ENCODE measurements at places on chromosomes 7 and 10.

GRCh38 chr7:19537942-19538401 is 170.9 kb downstream of the POLR1F start:
- no peak for DNase-seq

DNA sequence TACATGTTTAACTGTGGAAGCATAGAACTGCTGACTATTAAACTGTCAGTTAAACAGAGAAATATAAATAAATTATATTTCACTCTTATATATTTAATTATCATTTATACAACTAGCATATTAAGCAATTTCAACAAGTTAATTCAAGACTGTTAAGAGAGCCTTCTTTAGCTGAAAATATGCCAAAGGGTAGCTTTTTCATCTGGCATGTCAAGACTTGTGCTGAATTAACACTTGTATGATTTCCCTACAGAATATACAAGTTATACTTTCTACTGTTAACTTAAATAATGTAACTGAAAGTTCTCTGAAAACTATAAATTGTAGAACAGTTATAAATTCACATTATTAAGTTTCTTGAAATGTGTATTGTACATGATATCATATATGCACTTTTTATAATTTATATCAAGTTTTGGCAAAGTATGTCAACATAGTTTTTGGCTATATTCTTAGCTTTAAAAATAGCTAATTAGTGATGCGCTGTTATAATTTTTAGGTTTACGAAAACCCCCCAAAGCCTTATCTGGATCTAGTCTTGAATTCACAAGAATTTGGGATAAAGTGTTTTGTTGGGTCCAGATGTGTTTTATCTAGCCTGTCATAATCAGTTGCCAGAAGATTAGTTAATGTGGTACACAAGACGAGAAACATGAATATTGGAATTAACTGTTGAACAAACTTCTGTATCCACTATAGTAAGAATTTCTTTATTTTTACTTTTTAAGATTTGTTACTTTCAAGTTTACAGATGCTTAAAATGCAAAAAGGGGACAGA is 231.1 kb upstream of the FOXP2 start:
- DNase-seq, result no peak

- DNase-seq, result no peak
These were observed 141.9 kb upstream of the KLF14 start for GRCh38 chr7:130875901-130876300.

- DNase-seq, result no peak
These were observed 308.9 kb downstream of the GRID1 start for GRCh38 chr10:86057708-86058107.

DNA sequence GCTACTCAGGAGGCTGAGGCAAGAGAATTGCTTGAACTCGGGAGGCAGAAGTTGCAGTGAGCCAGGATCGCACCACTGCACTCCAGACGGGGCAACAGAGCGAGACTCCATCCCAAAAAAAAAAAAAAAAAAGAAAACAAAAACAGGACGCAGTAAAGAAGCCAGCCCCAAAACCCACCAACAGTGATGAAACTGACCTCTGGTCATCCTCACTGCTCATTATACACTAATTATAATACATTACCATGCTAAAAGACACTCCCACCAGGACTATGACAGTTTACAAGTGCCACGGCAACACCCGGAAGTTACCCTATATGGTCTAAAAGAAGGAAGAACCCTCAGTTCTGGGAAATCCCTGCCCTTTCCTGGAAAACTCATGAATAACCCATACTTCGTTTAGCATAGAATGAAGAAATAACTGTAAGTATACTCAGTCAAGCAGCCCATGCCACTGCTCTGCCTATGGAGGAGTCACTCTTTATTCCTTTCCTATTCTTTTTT is 40.0 kb upstream of the EIF4H start:
- no peak for DNase-seq

- no peak for DNase-seq
These were observed 520 bp upstream of the AQP1 start for GRCh38 chr7:30911133-30911532.

GRCh38 chr7:31049005-31049765 is 2.9 kb upstream of the ADCYAP1R1 start:
- no peak for DNase-seq

GRCh38 chr10:131310551-131311401 is 745 bp downstream of the TCERG1L start:
- DNase-seq, result no peak

DNA sequence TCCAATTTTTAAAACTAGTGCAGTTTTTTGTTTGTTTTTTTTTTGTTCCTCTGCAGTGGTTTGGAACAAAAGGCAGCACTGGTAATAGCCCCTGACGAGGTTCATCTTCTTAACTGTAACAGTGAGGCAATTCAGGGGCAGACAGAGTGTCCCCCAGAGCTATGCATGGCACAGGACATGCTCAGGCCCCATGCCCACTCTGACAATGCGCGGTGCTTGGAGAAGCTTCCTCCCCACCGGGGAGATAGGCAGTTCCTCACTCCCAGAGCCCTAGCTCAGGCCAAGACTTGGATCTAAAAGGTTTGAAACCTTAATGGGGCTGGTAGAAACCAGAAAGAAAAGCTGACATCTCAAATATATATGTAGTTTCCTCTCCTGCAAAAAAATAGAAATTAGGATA is 17.9 kb upstream of the MPP7 start:
- no peak for DNase-seq

- DNase-seq, result no peak
These were observed 130.1 kb downstream of the NEBL start for GRCh38 chr10:20767028-20767427.

GRCh38 chr7:31997423-31997822 is 72.8 kb downstream of the PDE1C start:
- no peak for DNase-seq

GRCh38 chr7:114466917-114467316 is 52.3 kb downstream of the FOXP2 start:
- no peak for DNase-seq

GRCh38 chr10:86960003-86960862 is 1.8 kb downstream of the SNCG start:
- peak; percentile 64 for DNase-seq

GRCh38 chr7:157524731-157525130 is 187.9 kb downstream of the DNAJB6 start:
- no peak for DNase-seq

DNA sequence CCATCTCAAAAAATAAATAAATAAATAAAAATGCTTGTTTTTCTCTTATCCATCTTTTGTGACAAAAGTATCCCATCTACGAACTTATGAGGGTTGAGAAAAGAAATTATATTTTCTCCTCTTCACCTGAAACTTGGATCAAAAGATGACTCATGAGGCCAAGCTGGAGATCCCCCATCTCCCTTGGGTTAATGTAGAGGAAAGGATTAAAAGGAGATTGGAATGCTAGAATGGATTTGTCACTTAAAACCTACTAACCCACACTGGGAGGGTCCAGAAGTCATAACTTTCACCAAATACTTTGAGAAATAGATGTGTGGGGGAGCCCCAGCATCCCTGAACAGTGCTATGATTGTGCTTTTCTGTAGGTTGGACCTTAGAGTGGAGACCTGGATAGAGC is 46.3 kb upstream of the PIK3CG start:
- DNase-seq, result no peak

DNA sequence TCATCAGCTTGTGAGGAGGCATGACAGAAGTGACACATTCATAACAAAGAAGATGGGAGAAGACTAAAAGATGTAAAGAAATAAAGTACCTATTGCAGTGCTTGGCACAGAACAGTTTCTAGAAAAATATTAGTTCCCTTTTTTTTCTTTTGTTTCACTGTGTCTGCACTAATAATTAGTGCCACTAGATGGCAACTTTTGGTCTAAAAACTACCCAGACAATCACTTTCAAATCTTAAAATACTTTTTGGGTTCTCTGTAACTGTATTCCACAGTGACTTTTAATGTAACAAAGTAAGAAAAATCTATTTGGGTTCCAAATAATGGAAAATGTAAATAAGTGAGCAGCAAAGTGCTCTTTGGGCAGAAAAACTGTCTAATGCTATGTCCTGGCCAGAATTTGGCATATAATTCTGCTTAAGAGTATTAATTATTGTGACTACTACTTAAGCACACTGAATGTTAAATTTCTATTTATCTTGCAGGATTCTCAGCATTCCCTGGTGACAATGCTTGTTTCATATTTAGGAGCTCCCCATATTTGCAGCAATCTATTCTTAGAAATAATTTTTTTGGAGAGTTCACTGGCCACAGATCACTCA is 134.8 kb upstream of the KIF5B start:
- DNase-seq, result peak; percentile 19

GRCh38 chr10:28793482-28793881 is 116.2 kb downstream of the BAMBI start:
- no peak for DNase-seq

DNA sequence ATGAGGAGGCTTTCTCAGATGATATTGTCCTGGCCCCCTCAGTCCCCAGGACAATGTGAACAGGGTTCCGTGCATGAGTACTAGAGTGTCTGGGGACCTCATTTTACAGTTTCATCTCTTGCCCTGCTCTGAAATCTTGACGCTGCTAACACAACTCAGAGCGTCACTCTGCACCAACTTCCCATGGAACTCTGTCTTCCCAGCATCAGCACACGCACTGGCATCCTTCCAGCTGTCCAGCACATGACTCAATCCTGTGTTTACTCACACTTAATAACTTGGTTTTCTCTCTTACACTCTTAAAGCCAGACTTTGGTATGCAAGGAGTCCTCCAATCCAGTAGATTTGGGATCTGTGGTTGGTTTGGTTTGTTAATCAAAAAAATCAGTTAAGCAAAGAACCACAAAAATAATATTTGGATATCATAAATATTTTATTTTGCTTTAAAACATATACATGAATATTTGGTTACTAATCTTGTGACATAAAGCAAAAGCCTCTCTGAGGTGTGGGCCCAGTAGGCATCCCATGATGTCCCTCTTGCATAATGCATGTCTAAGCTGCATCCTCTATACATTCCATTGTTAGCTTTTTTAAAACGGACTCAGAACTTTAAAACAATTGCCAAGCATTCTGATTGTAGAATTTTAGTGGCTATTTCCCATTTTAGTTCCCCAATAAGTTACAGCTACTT is 131.0 kb downstream of the CXCL12 start:
- DNase-seq, result no peak

DNA sequence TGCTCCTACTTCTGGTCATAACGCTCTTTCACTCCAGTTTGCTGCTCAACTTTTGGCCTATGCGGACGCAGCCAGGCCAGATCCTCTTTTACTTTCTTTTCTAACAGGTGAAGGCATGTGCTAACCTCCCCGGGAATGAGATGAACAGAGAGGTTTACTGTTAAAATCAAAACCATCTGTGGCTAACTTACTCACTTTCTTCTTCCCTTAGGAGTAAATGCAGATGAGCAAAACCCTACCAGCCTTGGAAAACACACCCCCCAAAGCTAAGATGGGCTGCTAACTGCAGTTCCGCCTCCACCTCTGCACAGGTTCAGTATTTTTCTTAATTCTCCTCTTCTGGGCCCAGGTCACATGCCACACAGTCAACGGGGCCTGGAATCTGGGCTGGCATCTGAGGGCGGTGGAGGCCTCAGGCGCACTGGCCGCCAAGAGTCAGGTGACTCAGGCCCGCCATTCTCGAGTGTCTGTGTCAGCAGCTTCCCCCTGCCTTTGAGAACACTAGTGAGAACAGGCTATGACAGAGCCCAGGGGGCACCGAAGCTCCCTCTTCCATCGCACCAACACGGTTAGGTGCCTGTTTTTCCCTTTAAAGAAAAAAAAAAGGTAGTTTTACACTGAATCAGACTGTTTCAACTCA is 11.1 kb downstream of the FAM53B start:
- DNase-seq, result no peak

DNA sequence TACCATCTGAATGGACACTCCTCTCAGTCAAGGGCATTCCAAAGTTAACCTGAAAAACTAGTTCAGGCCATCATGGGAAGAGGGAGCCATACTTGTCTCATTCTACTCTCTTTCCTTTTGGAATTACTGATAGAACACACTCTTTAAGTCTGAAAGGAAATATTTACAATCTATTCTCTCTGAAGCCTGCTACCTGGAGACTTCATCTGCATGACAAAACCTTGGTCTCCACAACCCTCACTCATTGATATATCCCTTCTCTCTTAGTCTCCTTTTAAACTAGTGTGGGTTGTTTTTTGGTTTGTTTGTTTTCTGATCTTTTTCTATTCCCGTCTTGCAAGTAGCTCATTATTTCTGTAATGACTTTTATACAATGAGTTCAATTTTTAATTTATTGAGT is 169.5 kb downstream of the C1GALT1 start:
- DNase-seq, result no peak

DNA sequence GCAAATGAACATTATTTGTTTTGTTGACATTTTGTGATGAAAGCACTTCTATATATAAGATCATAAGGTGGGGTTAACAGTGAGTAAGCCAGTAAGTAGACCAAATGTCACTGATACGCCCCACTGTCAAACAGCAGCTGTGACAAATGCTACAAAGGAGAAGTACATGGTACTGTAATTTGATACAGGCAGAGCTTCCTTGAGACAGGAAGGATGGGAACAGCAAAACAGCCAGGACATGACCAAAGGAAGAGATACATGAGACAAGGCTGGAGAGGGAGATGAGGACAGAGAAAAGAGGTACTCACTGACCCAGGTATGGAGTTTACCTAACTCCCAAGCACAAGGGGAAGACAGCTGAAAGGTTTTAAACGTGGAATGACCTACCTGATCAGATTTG is 127.0 kb downstream of the SRPK2 start:
- DNase-seq, result no peak

DNA sequence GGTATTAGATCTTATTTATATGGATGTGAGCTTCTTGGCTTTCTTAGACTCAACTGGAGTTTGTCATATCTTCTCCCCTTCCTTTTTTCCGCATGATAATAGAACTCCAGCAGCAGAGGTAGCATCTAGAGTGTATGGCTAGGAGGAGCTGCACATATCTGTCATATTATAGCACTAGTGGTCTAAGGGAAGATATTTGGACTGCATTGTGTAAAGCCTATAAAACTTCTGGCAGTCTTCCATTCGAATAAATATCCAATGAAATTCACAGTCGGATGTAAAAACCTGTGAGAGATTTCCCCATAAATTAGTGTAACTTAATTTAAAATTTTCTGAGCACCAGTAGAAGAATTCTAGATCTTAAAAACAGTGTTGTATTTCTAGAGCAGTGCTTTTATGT is 123.9 kb downstream of the PRKG1 start:
- no peak for DNase-seq

- no peak for DNase-seq
These were observed 26.4 kb downstream of the CBX3 start for GRCh38 chr7:26227987-26228386.

Measured in HCT116 (cell line).